Stimulated activated CD8-positive, alpha-beta memory T cell treated with anti-CD3 and anti-CD28 coated beads, Interleukin-7, amount 100 ng/mL, for 48 hours (primary cell): ENCODE measurements at places on chromosomes 6 and 20.

- DNase-seq = no peak
Measured at GRCh38 chr20:38321959-38322598, 18.1 kb downstream of the BPI start.

- DNase-seq = no peak
Measured at GRCh38 chr6:153302133-153302532, 171.1 kb upstream of the RGS17 start.

DNA sequence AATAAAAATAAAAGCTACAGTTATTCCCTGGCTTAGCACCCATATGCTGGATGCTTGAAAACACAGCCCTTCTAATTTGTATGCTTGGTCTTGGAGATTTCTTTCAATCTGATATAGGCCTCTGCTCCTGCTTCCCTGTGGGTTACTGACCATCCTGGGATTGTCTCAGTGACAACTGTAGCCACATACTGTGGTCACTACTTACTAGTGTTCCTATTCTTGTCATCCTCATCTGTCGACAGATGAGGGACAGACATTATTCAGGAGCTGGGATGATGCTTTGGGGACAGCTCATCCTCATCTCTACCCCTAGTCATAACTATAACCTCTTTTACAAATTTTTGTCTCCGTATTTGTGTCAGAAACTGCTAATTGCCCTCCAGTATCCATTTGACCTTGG is 388.9 kb upstream of the MAP3K7 start:
- no peak for DNase-seq

DNA sequence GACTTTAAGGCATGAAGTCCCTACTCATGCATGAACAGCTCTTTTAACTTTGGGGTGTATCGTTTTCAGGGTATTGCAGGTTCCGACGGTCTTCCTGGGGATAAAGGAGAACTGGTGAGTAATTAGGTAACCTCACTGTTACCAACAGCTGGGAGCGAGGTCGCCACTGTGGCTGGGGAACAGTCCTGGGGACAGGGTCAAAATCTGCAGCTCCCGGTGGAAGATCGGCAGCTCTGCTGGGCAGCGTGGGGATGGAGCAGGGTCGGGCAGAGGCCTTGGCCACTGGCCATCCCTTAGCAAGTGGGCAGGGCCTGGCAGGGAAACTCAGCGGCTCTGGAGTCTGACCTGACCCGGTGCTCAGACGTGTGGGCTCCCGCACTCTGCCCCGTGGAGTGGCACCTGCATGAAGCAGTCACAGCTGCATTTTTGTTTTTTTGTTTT is 16.1 kb downstream of the COL9A3 start:
- no peak for DNase-seq

- no peak for DNase-seq
Measured at GRCh38 chr6:125658136-125658535, 91.3 kb upstream of the HEY2 start.

- no peak for DNase-seq
Measured at GRCh38 chr6:28811873-28812272, 111.9 kb downstream of the TRIM27 start.

DNA sequence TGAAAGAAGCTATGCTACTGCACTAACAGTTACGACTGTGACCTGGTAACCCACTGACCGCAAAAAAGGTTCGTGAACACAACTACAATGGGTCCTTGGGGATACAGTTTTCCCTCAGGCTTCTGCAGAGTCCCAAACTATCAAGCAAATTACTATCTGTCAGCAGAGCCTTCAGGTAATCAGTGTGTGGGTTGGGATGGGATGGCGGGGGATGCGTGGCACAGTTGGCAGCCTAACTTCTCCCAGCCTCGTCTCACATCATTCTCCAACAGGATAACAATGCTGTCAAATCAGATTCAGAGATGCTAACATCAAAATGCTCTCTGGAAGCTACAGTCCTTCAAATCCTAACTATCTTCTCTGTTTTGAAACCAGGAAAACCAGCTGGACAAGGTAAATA is 102.3 kb downstream of the EPM2A start:
- DNase-seq = no peak

DNA sequence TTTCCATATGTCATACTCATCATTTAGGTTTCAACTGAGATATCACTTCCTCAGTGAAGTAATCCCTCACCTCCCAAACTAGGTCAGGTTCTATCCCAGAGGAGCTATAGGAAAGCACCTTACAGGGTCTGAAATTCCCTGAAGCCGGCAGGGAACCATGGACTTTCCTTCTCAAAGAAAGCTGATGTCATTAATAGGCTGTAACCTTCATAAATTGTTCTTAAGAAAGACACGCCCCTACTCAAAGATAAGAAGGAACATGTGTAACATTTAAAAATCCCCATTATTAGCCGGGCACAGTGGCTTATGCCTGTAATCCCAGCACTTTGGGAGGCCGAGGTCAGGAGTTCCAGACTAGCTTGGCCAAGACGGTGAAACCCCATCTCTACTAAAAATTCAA is 50.0 kb upstream of the RNGTT start:
- DNase-seq = no peak

DNA sequence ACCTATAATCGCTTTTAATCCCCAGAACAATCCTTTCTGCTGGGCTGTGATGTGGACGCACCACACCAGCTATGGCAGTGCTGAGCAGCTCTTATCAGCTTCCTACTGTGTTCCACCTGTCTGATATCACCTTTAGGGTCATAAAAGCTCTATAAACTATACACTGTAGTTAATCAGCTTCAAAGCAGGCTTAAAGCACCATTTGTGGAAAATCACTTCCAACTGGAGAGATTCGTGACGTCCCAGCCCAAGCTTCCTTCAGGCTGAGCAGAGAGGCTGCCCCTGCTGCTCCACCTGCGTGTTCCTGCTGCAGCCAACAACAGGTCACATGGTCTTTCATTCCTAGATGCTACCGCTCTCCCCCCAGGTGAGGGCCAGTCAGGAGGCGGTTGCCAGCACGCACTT is 156.5 kb downstream of the SMOC2 start:
- no peak for DNase-seq

DNA sequence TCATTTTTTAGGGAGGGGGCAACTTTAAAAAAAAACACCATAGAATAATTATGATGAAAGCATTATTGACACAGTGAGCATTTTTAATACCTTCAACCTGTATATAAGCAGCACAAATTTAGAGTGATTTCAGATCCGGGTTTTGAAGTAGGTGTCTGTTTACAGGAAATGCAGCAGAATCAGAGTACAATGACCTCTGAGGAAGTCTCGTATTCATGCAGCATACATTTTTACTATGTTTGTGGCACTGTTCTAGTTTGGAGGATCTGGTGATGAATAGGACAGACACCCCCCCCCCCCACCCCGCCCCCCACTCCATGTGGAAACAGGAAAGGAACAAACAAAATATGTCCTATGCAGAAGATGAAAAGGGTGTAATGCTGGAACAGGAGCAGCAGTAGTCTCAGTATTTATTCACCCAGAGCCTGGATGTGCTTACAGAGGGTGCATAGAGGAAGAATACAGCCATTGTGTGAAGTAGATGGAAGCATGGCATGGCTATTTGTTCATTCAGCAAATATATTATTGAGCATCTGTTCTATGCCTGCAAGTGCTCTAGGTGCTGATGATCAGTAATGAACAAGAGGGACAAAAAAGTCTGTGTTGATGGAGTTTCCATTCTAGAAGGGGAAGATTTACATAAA is 19.7 kb downstream of the VAPB start:
- DNase-seq = no peak

DNA sequence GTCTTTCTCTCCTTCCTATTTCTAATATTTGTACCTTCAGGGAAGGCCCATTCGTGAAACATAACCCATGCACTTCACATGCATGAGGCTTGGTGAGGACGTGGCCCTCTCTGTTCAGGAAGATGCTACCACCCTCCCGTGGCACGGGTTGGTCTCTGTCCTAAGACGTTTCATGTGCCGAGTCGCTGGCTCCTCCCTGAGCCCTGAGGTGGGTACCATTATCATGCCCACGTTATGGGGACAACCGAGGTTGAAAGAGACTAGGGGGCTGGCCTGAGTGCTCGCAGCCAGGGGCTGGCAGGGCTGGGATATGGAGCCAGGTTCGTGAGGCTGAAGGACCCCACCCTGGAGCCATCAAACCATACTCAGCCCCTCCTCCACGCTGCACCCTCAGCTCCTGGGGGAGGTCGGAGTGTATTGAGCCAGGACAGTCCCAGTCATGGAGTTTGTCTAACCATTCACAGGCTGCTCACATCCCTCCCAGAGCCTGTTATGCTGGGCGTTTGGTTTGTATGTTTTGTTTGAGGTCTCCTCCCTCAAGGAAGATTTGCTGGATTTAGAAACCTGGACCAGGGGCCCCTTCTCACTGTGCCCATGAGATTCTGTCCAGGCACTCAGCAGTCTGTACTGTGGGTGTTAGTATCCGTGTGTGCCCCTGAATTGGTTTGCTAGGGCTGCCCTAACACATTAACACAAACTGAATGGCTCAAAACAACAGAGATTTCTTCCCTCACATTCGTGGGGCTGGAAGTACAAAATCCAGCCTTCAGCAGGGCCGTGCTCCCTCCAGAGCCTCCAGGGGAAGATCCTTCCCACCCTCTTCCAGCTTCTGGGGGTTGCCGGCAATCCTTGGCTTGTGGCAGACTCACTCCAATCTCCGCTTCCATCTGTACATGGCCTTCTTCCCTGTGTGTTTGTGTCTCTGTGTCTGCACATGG is 88.3 kb downstream of the ANKRD60 start:
- DNase-seq = no peak

DNA sequence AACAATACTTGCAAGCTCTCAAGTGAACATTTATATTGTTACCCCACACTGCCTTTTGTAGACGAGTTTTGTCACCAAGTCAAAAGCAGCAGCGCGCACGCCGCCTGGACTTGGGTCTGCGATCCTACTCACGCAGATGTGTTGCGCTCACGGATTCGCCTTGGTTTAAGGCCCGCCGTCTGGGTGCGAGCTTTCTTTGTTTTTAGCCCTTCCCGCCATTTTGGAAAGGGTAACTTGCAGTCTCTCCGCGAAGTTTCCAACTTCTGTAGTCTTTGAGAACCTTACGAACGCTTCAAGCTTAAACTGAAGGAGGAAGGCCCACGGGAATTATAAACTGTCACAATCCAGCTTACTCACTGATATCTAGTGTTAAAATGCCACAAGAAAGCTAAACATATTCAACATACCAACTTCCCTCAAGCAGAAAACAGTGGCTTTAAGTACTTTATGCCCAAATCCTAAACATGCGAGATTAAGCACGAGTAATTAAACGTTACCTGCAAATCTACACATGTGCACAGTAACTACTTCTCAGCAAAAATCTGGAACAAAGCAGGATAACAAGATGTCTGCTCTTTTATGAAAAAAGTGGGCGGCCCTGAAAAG is 80.4 kb upstream of the BTN3A2 start:
- peak; percentile 13 for DNase-seq

GRCh38 chr6:33429750-33430052 is 9.8 kb downstream of the SYNGAP1 start:
- no peak for DNase-seq

DNA sequence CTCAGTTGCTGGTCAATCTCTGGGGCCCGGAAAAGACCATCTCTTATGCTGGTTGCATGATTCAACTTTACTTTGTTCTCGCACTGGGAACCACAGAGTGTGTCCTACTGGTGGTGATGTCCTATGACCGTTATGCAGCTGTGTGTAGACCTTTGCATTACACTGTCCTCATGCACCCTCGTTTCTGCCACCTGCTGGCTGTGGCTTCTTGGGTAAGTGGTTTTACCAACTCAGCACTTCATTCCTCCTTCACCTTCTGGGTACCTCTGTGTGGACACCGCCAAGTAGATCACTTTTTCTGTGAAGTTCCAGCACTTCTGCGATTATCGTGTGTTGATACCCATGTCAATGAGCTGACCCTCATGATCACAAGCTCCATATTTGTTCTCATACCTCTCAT is 4.3 kb downstream of the OR2J3 start:
- DNase-seq = no peak

GRCh38 chr6:158457131-158457530 is 102.8 kb upstream of the TMEM181 start:
- DNase-seq = no peak
